ENCODE measurements at places on chromosomes 3 and 15.

DNA sequence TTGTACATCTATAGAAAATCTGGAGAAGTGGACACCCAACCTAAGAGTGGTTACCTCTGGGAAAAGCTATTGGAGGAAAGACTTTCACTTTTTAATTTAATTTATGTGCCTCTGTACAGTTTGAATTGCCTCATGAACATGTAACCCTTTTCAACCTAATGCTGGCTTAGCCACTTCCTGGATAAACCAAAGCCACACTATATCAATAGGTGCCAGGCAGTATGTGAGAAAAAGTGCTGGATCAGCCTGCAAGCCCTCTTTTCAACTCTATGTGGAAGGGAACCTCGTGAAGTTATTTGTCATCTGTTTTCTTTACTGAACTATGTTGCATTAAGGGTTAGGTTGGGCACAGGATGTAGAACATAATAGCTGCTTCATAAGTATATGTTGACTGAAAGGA is 9.3 kb upstream of the TOPAZ1 start:
- DNase-seq = no peak

DNA sequence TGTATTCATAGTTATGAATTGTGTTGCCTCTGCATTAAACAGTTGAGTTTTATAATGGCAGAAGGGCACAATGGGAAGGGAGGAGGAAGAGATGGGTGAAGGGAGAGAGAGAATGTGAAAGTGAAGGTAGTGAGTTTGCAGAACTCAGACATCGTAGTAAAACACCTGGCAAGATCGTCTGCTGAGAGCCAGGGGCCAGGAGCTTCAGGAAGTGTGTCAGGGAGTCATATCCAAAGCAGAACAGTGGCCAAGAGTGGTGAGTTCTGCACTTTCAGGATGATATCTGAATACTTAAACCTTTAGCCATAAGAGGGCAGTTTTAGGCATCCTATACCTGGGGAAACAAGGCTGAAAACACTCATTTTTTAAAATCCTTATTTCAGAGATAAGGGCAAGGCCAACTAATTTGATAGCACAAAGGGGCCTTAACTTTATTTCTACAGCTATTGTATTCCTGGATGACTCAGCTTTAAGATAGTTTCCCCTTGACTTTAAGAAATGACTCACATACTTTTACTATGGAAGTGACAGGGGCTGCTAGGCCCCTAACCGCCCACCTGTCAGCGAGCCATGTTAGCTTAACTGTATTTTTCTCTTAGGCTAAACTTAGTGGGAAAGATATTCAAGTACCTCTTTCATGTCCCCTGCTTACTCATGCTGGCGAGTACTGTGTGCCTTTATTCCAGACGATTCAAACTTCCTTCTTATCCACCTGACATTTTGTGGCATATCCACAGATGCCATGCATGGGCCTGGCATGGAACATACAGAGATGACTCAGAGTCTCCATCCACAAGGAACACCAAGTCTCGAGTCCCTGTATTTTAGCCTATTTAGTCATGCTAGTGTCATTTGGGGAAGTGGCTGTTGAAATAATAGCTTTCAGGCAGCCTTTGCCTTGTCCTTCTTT is 53.9 kb downstream of the RLBP1 start:
- peak; percentile 45 for DNase-seq

GRCh38 chr15:37041836-37042235 is 58.5 kb downstream of the MEIS2 start:
- DNase-seq = no peak

- no peak for DNase-seq
Measured at GRCh38 chr3:66797889-66798560, 200.1 kb upstream of the KBTBD8 start.

DNA sequence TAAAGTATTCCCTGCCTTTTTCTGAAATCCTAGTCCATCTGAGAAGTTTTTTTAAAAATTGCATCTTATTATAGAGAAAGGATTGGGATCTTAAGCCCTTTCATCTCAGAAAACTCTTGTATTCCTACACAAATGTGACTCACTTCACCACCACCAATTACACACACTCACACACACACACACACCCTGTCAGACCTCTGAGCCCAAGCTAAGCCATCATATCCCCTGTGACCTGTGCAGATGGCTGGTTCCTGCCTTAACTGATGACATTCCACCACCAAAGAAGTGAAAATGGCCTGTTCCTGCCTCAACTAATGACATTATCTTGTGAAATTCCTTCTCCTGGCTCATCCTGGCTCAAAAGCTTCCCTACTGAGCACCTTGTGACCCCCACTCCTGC is 1181.9 kb downstream of the ROBO2 start:
- no peak for DNase-seq

GRCh38 chr15:57313134-57313483 is 63.2 kb upstream of the CGNL1 start:
- DNase-seq = no peak

DNA sequence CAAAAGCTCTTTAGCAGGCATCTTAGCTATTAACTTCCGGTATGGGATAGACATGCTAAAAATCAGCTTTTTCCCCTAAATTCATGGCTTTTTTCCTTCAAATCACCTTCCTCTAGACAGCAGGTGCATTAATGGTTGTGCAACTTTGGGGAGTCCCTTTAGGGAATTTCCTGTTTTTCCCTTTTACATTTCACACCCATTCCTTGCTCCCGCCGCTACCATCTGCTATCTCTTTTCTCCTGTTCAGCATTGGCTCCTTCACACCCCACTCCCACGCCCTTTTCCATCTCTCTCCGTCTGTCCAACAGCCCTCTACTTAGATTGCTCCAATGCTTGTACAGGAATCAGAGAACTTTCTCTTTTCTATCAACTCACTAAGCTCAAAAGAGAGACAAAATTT is 43.4 kb downstream of the FEZF2 start:
- DNase-seq = no peak

DNA sequence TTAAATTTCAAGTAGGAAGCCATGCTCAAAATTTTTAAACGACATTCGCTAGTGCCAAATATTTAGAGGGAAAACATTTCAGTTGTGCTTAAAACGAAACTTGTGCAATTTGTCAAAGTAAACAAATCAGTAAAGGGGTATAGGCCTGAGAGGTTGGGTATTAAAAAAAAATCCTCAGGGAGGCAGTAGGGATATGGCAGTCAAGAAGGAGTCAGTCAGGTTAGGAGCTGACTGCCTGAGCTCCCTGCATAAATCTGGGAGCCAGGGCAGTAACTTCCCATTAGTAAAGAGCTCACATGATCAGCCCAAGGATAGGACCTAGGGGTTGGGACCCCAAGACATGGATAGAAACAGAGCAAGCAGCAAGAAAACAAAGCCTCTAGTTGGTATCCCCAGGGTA is 120.7 kb upstream of the STAC start:
- no peak for DNase-seq

GRCh38 chr15:89666184-89666857 is 11.1 kb upstream of the KIF7 start:
- no peak for DNase-seq

GRCh38 chr15:85744579-85744978 is 50.1 kb downstream of the KLHL25 start:
- DNase-seq = no peak

DNA sequence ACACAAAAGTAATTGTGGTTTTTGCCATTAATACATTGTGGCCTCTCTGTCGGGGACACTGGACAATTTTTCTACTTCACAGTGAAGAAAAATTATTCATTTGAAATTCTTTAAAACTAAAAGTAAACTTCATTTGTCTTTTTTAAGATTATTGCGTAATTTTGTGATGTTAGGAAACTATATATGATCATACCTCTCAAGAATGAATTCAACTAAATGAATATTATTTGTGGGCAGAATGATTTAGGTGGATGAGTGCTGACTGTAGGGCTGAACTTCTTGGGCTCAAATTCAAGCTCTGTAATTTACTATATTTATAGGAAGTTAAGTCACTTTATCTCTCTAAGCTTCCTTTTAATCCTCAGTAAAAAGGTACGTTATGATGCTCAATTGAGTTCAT is 441.2 kb downstream of the ROBO1 start:
- DNase-seq = no peak

DNA sequence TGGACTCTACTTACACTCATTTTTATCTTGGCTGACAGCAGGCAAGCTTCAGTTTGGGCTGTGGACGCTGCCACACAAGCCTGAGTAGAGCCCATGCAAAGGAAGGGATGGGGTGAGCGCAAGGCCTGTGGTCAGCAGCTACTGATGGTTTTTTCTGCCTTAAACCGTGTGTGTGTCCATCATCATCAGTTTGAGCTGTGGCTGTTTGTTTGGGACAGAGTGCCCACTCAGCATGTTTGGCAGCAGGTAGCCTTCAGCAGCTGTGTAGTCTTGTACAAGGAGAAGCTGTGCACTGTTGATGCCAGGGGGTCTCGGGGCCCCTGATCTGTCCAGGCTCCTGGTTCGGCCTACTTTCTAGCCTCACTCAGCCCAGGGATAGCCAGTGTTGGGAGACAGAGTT is 3.5 kb downstream of the RBM15B start:
- DNase-seq = no peak

DNA sequence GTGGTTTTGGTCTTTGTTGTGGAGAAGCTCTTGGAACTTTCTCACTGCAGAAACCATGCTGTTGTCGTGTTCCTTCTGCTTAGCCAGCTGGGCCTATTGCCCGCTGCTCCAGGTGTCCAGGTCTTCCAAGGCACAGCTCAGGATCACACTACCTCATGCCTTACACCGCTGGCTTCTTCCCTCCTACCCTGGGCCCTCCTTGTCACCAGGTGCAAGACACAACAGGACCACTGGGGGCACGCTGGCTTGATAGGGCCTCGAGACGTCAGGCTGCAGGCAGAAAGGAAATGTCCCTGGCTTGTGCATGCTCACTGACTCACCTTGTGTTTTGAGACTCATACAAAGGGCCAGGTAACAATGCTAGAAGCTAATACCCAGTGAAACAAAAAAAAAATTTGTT is 32.3 kb downstream of the PAQR9 start:
- no peak for DNase-seq

DNA sequence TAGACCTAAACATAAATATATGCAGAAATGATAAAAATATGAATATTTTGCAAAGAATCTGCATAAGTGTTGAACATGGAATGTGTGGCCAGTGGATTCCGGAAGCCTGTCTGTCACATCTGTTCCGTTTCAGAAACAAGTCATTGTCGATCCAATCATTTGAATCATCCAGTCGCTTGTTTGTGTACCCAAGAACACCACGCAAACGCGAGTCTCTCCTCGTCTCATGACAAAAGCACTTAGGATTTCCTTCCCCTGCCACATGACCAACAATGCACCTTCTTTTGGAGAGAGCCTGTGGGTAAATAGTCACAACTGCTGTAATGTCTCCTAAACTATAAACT is 80.2 kb downstream of the FMN1 start:
- DNase-seq = no peak

GRCh38 chr3:190593075-190593474 is 79.2 kb downstream of the IL1RAP start:
- no peak for DNase-seq

DNA sequence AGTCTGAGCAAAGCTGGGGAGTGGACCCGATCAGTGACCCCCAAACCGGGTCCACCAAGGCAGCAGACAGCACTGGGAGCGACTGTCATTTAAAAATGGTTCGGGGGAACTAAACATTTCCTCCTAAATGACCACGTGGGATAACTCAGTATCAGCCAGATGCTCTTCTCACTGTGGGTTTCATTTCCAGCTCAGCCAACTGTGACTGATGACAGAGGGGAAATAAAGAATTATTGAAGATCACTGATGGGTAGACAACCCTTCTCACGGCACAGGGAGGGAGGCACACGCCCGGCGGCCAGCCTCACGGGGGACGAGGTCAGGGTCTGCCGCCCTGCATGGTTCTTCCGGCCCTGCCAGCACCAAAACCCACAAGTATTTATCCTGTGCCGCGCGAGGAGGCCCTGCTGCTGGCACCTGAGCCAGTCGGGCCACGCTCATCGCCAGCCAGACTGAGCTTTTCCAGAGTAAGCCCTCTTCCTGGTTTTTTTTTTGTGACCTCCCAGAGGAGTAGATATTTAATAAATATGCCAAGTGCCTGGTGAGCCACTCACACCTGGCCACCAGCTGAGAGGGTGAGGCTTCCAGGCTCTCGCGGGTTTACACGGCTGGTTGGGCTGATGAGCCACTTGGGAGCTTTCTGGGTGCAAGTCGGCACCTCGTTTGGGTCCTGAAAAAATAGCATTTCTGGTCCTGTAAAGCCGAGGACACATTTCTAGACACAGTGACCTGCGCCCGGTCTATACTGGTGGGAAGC is 6.2 kb downstream of the MELTF start:
- DNase-seq = no peak

DNA sequence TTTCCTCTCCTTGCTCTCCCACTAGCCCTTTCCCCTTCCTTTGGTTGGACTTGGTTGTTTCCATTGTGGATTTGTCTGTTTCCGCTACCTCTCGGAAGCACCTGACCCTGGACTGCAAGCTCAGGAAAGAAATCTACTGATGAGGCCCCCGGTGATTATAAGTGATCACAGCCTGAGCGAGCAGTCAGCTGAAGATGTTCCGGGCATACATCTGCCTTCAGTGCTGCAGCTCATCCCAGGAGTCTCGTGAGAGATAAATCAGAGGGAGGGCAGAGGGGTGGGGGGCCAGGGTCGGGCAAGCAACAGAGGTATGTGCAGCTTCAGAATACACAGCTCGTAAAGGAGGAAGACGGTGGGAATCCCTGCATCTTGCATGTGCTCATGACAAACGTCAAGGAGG is 102.1 kb downstream of the MRPL46 start:
- DNase-seq = no peak

GRCh38 chr3:101940521-101941317 is 91.4 kb downstream of the NFKBIZ start:
- no peak for DNase-seq

DNA sequence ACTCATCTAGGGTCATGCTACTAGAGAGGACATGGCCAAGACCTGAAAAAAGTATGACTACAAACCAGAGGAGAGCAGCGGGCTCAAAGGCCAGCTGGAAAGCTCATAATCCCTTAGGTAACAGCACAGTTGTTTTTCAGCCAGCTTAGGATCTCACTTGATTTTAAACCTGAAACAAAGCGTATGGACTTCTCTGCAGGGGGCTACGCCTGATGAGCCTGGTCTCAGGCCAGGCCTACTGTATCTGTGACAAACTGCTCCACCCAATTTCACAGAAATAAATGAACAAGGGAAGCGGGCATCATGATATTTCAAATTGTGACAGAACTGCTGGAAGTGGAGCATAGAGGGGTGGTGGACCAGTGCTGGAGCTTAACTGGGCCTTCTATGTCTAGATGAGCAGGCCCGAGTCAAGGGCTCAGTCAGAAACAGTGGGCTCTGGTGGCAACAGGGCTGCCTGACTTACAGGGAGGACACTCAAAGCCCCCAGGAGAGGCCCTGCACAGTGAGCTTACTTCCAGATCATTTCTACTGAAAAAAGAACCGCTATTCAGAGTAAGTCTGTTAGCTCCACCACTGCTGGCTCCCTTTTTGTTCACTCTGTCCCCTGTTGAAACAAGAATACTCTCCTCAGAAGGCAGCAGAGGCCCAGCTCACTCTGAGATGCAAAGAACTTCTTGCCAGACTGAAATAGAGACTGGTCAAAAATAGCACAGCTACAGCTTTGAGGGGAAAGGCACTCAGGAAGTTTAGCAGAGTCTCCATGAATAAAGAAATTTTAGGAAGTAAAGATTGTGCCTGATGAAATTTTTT is 47.0 kb downstream of the LRIG1 start:
- DNase-seq = no peak

GRCh38 chr3:134847349-134847748 is 52.3 kb downstream of the EPHB1 start:
- DNase-seq = no peak
